ENCODE measurements at places on chromosomes 1 and 21.

- DNase-seq: no peak
Measured at GRCh38 chr1:50422946-50423669, at the start of gene DMRTA2. TSS of gene DMRTA2 (minus strand) at chr1:50423443. CDS start at chr1:50421536, 1,907 bp downstream.

DNA sequence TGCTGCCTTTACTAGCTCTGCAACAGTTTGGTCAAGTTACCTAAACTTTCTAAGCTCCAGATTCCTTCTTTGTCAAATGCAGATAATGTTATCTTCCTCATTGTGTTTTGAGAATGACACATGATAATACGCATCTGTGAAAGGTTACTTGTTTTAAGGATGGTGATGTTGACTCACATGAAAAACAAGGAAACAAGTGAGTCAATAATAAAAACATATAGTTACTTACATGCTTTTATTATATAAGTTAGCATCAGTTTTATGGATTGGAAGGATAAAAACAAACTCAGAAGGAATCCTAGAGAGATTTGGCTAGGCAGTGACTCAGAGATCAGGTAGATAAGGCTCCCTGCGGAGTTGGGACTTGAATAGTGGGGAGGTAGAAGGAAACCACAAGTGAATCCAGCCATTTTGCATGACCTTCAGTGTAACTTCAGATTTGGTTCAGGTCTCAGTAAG is 144.6 kb downstream of the LMO4 start:
- no peak for DNase-seq

GRCh38 chr21:46229923-46230260 is 1.3 kb upstream of the LSS start:
- DNase-seq: no peak

DNA sequence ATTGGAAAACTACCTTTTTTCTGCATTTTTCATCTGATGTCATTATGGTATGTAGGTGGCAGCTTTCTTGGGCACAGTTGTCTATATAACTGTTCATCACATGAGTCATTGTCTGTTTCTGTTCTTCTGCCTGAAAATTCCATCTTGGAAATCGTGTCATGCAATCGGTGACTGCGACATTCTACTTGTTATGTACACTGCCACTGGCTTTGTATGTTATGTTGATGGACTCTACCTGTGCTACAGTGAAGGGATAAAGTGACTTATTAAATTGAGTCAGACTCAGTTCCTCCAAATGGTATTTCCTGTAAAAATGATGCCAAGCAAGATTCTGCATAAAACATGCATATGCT is 8.6 kb downstream of the SMAP2 start:
- DNase-seq: no peak

GRCh38 chr1:193070942-193071341 is 11.5 kb downstream of the RO60 start:
- no peak for DNase-seq

- no peak for DNase-seq
Measured at GRCh38 chr1:114547076-114547475, 34.3 kb downstream of the BCAS2 start.

GRCh38 chr1:209710847-209711246 is 6.2 kb downstream of the HSD11B1 start:
- DNase-seq: no peak

GRCh38 chr21:20996421-20997310 is 1.5 kb upstream of the NCAM2 start:
- DNase-seq: no peak

DNA sequence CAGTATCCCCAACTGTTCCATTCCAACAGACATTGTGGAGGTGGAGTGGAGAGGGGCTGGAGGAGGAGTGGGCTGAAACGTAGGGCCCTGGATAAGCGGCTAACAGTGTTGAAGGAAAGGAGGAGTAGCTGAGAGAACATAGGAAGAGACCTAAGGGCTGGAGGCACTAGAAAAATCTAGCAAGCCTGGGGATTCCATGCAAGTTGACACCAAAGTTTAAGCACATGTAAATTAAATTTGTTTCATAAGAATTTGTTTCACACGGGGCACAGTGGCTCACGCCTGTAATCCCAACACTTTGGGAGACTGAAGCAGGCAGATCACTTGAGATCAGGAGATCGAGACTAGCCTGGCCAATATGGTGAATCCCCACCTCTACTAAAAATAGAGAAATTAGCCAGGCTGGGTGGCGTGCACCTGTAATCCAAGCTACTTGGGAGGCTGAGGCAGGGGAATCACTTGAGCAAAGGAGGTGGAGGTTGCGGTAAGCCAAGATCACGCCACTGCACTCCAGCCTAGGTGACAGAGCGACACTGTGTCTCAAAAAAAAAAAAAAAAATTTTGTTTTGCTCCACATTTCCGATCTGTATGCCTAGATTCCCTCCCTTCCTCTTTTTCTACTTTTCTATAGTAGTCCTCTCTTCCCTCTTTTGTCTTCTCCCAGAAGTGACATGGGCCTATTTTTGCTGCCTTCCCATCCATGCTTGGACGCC is 530 bp upstream of the CD244 start:
- no peak for DNase-seq

DNA sequence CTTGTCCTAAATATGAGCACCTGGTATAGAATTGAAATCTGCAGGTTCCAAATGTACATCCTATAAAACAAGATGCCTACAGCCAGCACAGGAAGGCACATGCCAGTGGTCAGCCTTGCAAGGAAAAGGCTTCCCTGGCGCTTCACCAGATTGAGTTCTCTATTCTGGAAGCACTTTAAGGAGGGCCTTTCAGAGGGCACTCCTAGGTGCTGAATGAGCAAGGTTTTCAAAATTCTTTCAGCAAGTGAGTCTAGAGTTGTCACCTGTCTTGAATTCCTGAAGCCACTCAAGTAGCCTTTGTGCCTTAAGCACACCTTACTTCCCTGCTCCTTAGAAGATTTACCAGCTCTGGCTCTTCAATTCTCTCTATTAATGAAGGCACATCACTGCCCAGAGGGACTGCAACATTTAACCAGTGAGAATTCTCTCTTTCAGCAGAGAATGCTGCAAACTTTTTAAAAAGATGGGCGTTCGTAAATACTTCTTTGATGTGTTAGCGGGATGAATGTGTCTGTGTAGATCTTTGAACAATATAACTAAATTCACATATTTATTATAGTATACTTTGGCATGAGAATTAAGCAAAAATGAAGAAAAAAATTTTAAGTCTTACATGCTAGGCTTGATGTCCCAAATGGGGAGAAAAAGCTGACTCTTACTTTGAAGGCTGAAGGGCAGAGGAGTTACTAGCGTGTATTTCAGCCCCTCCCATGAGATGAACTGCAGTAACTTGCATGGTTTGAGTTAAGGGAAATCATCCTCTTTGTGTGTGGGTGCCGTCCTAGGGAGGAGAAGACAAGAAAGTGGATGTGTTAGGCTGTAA is 162.0 kb downstream of the NTPCR start:
- no peak for DNase-seq

DNA sequence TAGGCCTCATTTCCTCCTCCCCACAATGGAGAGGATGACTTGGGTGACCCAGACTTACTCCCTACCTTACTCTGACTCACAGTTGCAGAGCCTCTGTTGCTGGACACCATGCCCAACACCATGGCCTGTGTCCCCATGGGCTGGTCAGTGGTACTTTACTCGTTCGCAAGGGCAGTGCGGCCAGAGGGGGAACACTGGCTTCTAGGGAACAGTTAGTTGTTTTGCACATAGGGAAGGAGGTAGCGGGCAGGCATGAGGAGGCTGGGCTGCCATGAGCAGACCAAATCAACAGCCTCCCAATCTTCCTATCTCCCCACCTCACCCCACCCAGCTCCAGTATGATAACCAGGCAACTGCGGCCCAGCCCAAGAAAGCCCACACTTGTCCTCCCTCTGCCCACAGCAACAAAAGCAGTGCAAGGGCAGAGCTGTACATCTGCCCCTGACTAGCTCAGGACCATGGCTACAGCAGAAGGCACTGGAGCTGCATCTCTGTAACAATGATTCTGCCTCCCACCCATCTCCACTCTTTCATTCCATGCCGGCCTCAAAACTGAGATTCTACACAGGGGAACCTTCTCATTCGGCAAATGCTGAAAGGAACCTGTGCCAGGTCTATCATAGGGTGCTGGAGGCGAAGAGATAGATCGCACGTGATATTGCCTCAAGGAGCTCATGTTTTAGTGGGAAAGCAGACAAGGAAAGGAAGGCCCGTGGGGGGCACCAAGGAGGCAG is 18.6 kb downstream of the TAL1 start:
- no peak for DNase-seq

GRCh38 chr1:11757047-11757446 is 4.9 kb upstream of the C1orf167 start:
- DNase-seq: no peak

- no peak for DNase-seq
Measured at GRCh38 chr1:196649990-196650389, 1.9 kb upstream of the CFH start.

DNA sequence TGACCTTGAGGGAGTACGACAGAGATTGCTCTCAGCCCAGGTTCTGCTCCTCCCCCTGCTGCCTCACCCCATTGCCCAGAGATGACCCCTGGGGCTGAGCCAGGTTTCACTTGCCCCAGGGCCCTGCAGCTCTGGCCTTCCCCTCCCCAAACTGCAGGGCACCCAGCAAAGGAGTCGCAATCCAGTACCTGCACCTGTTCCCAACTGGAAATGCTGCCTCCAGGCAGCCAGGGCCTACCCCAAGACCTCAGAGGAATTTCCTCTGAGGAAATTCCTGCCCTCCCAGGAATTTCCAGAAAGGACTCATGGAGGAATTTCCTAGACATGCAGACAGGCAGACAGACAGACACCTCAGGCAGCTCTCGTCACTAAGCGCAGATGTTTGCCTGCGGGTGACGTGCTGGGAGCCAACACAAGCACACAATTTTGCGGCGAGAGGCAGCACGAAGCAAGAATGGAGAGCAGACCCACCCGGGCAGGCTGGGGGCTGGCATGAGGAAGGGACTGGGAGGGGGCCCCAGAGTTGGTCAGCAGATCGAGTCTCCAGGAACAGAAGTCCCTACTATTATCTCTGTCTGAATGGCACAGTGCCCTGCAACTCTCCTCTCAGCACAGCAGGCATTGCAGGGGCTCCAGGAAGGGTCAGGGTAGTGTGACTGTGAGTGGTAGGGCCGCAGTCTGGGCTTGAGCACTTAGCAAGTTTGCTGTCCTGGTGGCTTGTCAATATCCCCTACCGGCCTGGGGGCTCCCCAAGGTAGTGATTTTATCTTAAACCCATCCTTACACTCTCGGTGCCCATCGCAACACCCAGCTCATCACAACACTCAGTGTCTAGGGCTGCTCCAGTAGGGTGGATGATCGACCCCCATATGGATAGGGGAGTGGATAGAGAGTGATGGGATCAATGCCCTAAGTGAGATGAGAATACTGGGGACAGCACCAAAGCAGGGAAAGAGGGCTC is 2.9 kb upstream of the EFNA1 start:
- DNase-seq: no peak

- no peak for DNase-seq
Measured at GRCh38 chr1:219152751-219153150, 20.9 kb upstream of the LYPLAL1 start.

DNA sequence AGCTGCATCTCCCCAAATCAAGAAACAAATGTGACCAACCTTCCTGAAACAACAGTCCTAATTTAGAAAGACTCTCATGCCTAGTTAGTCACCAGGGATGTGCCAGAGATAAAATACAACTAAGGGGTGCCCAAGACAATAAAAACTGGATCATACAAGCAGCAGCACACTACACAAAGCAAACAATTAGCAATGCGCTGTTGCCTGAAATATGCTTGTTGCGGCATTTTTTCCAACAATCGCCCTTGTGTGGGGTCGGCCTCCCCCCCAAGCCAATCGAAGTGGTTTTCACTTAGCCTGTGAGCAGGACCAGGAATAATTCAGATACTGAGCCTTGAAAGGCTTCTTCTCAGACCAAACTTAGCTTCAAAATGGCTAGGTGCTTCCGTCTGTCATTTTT is 1.4 kb upstream of the STMN1 start:
- no peak for DNase-seq

DNA sequence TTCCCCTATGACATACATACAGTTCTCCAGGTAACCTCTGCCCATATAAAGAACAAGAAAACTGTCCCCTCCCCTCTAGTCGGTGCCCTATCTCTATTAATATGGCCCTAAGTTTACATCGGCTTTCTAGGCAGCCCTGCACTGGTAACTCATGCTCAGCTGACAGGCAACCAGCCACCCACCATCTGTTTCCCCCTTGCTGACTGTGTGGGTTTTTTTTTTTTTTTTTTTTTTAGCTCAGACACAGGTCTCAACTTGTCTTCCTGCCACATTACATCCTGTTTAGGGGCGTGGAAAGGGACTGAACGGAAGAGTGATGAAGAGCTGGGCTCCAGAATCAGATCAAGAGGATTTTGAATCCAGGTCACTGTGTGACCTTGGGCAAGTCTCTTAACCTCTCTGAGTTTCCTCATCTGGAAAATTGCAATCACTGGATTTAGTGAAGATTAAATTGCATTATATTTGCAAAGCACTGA is 14.0 kb downstream of the LAPTM5 start:
- no peak for DNase-seq

DNA sequence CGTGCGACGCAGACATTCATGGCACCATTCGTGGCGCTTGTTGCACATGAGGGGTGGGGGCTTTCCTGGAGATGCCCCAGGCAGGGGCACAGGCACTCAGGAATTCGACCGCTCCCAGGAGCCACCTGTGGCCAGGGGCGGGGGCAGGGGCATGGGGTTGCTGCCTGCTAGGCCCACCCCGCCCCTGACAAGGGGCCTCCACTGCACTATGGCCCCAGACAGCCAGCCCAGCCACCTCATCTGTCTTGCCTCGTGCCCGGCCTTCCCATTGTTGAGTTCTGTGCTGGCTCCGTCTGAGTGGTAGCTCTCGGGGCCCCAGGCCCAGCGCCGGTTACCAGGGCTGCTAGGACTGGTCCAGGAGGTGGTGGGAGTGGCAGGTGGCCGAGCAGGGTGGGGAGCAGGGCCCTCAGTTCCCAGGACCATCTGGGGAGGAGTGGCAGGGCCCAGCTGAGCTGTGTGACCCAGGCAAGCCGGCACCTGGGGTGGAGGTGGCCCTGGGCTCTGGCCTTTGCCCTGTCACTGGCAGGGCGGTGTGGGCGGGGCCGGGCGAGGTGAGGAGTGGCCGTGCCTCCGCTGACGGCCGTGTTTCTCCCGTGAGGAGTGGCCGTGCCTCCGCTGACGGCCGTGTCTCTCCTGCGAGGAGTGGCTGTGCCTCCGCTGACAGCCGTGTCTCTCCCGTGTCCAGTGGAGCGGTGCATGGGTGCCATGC is 1.9 kb downstream of the PLCH2 start:
- no peak for DNase-seq

GRCh38 chr1:117818456-117818855 is 111.0 kb downstream of the GDAP2 start:
- DNase-seq: no peak

- DNase-seq: no peak
Measured at GRCh38 chr1:228098323-228098931, 4.7 kb downstream of the C1orf35 start.

DNA sequence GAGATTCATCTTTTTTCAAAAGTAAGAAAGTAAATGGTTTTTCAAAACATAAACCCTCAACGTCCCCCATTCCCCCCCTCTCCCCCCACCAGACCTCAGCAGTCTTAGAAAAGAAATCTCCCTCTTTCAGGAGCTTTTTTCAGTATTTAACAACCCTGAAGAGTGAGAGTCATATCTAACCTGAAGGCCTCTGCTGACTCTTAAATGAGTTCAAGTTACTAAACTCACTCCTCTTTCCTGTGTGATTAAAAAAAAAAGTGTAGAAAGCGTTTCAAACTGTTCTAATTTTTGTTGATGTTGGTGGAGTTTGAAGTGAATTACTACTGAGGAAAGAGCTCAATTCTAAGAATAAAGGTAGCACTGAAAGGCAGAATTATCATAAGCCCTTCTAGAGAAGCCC is 93.7 kb downstream of the VAV3 start:
- no peak for DNase-seq

GRCh38 chr1:89609781-89610456 is 23.0 kb upstream of the LRRC8C start:
- no peak for DNase-seq

- DNase-seq: no peak
Measured at GRCh38 chr1:10328180-10328963, 70.5 kb upstream of the PGD start.
